ENCODE measurements at places on chromosomes 3 and 15.
A peak's percentile ranks its signal among the peaks of the same experiment; 100 is the strongest.

DNA sequence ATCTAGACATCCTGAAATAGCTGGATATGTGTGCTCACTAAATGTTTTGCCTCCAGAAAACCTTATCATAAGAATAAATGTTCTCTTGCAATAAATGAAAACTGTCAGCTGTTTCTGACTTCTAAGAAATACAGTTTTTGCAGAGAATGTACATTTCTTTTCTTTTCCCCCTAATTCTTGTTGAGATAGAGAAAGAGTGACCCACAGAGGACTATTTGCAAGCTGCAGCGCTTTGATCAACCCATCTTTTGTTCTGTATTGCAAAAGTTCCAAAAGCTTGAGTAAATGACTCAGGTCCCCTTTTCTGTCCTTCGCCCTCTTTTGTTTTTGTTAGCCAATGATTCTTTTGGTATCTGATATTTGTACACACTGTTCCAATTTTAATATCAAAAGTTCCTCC lies 141.9 kb downstream of the BBX start:
- DNase-seq = no peak

GRCh38 chr3:158110658-158111018 lies 749 bp downstream of the RSRC1 start:
- no peak for DNase-seq

DNA sequence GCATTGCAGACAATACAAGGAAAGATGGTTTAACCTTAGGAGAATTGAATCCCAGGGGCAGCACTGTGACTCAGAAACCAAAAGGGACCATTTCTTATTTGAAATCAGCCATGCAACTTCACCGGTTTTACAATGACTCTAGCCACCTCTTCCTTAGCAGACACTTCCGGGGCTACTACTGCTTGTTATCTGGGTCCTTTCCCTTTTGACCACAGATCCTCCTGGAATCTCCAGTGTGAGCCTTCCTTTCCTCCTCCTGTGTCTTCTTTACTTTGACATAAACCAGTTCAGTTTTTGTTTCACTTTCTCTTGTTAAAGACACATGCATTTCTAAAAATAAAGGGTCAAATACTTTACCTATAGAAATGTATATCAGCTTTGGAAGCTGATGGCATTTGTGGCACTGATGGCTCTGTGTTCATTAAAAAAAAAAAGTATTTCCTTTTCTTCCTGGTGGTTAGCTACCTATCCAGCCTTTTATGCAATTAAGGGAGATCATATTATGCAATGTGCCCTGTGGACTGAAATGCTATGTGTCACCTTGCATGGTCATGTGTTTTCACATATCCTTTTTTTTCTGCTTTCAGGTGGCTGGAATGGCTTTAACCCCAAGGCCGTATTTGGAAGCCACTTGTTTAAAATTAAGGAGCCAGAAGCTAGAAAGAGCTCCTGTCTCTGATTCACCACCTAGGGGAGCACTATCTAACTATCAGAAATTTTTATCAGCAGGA lies 296.2 kb downstream of the CHL1 start:
- DNase-seq = no peak

- DNase-seq = no peak
These were observed 64.4 kb downstream of the GTPBP8 start for GRCh38 chr3:113055201-113055600.

DNA sequence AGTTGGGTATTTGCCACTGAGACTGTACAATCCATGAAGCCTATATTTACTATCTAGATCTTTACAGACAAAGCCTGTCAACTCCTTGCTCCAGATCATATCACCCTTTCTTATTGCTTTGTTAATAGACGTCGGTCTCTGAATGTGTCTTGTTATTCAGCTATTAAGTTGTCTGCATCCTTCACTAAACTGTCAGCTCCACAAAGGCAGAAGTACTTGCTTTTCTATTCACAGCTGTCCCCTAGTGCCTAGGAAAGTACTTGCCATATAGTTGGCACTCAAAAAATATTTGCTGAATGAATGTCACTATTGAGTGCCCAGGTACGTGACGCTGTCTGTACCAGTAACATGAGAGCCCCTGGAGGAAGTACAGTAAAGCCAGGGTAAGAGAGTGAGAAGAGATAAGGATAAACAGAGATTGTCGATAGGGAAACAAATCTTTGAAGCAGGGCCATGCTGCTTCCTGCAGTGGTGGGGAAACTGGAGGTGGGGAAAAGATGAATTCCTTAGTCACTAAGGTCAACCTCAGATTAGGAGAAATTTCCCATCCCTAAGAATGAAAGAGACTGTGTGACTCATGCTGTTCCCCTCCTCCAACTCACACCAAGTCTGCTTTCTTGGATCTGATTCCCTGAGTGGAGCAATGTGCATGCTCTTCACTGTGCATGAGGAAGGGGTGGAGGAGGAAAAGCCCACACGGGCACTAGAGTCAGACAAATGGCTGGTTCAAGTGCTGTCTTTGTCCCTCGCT lies 36.3 kb downstream of the PRICKLE2 start:
- peak; percentile 64 for DNase-seq

DNA sequence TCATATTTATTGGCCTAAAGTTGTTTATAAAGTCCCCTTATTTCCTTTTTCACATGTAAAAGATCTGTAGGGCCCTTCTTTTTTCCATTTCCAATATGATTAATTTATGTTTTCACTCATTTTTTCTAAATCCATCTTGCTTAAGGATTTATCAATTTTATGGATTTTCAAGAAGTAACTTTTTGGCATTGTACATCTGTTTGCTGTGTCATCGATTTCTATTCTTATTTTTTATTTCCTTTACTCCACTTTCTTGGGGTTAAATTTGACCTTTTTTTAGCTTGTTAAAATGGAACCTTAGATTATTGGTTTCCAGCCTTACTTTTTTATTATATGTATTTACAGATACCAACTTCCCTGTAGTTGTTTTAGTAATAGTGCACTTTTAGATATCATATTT lies 207.9 kb downstream of the LRTM1 start:
- DNase-seq = no peak

GRCh38 chr3:151135541-151136337 lies 50.3 kb downstream of the MED12L start:
- DNase-seq = no peak

- no peak for DNase-seq
These were observed 33.0 kb downstream of the SLC6A20 start for GRCh38 chr3:45763303-45763675.

DNA sequence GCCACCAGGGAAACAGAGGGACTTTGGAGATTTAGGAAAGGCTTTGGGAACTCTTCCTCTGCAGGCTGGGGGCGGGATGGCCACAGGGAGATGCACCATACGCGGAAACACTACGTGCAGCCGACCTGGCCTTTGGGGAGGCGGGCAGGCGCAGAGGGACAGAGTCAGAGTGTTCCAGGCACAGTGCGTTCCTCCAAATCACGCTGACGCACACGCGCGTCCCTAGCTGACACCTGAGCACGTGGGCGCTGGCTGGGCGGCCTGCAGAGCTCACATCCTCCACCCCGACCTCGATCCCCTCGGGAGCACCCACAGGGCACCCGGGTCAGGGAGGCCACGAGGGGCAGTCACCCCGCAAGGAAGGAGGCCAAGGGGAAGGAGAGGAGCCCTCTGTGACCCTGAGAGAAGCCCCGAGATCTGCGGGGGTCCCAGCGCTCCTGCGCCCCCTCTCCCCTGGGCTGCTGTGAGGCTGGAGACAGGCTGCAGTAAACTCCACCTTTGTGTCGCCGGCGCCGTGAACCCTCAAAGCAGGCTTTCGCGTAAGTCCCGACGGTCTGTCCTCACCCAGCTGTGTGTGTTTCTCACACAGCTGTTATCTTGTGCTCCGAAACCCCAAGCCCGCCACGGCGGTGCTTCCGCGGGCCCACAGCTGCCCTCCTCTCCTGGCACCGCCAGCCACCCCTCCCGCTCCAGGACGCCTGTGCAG lies 196.3 kb downstream of the OCA2 start:
- DNase-seq = no peak

- no peak for DNase-seq
These were observed 325.6 kb upstream of the UMPS start for GRCh38 chr3:124404621-124405020.

- DNase-seq = peak; percentile 18
These were observed 34.6 kb upstream of the PPIB start for GRCh38 chr15:64197425-64197824.

- DNase-seq = no peak
These were observed 1044.5 kb downstream of the NTRK3 start for GRCh38 chr15:87212041-87212440.

DNA sequence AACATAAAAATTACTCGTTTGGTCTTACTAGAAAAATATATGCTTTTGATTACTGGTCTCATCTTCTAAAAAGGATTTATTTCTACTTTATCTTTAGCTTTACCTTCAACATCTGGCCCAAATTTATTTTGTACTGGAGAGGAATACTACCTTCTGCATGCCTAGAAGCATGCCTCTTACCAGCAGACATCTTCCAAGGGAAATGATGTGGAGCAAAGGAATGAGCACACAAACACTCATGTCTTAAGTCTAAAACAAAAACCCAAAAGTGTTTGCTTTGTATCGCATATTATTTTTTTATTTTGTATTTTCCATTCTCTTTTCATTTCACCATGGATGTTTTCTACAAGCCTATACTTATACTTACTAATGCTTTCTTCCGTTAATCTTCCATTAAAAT lies 304.6 kb upstream of the KCNMB2 start:
- DNase-seq = no peak

- DNase-seq = peak; percentile 46
These were observed 10.3 kb downstream of the TM2D3 start for GRCh38 chr15:101641894-101642293.

DNA sequence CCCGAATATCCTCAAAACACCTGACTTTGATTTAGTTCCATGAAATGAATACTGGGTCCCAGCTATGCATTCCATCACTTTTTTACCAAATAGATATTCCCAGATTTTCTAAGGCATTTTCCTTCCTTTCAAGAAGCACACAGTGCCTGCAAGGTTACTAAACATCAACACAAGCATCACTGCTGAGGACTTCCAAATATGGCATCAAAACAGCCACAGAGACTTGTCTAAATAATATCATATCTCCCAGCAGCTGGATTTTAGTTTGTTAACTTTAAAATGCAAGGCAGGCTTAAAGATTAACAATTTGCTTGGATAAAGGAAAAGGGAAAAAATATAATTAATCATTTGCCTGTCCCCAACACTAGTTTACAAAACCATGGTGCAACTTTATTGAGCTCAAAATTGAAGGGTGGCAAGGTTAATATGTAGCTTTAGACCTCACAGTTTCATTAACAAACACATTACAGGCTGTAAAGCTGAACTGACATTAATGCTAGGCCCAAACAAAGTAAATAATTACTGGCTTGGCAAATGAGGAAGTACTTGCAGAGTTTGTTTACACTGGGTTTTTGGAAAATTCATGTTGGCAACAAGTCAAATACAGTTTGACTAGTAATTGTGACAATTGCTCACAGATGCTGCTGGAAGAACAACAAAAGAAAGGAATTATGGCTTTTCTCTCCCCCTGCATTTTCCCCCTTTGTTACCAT lies 401.7 kb upstream of the CDIN1 start:
- DNase-seq = peak; percentile 82

GRCh38 chr3:107561980-107562379 lies 39.2 kb downstream of the BBX start:
- no peak for DNase-seq

DNA sequence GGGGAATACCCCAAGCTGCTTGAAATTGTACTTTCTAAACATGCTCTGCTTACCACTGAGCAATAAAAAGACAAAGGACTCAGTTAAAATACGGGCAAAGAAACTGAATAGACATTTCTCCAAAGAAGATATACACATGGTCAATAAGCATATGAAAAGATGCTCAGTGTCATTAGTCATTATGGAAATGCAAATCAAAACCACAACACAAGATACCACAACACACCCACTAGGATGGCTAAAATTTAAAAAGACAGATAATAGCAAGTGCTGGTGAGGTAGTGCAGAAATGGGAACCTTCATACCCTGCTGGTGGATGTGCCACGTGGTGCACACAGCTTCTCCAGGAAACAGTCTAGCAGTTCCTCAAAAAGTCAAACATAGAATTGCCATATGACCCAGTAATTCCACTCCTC lies 21.3 kb downstream of the LRIG1 start:
- no peak for DNase-seq

- DNase-seq = peak; percentile 20
These were observed 214.2 kb downstream of the ERC2 start for GRCh38 chr3:56253941-56254665.

DNA sequence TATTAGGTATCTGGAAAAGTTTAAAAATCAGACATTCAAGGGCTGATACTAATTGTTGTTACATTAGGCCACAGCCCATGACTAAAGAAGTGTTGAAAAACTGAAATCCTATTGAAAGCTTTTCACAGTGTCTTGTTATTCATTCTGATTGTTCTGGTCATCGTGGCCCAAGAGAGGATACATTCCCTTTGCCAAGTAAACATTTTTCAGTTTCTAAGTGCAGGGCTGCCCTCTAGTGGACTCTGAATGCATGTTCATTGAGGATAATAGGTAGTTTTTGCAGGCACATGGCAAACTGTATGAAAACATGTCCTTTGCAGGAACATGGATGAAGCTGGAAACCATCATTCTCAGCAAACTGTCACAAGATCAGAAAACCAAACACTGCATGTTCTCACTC lies 181.1 kb downstream of the MYRIP start:
- DNase-seq = no peak

DNA sequence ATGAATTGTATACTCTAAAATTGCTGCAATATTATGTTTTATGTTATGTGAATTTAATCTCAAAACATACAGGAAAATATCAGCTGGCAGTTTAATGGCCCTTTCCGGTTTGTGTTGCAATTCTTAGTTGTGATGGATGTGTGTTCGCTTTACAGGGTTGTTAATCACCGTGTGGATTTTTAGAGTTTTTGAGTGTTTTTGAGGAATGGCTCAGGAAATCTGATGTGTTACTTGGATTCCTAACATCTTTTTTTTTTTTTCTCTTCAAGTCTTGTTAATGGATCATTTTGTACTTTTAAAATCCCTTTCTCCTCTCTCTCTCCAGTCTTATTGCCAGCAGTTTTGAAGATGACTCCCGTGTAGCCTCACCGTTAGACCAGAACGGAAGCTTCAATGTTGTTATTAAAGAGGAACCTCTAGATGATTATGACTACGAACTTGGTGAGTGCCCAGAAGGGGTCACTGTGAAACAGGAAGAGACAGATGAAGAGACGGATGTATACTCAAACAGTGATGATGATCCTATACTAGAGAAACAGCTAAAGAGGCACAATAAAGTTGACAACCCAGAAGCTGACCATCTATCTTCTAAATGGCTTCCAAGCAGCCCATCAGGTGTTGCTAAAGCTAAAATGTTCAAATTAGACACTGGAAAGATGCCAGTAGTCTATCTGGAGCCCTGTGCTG lies 35.7 kb downstream of the MGA start:
- DNase-seq = peak; percentile 23

GRCh38 chr15:80878867-80879250 lies 99.7 kb downstream of the CEMIP start:
- DNase-seq = no peak

- no peak for DNase-seq
These were observed 153.6 kb upstream of the BHLHE40 start for GRCh38 chr3:4825436-4826236.

DNA sequence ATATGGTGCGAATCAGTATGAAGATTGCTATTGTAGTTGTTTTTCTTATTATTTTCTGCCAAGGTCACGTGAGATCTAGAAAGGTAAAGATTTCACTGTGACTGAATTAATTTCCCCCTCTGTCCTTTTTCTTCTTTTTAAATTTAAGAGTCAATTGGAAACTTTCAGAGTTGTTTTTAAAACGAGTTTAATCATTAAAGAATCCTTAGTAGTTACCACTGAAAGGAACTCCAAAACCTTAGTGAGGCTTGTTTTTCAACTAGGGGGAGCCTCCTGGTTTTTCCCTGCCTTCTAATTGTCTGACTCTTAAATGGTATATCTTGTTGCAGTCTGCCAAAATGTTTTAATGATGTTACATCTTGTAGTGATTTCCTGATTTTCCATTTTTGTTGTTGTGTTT lies 17.6 kb downstream of the P2RY12 start:
- DNase-seq = no peak

Measured in right lung (tissue), 10 donors.